ENCODE measurements at places on chromosomes 2 and 18.
A peak's percentile ranks its signal among the peaks of the same experiment; 100 is the strongest.

GRCh38 chr2:182379241-182379640 is 47.6 kb downstream of the PDE1A start:
- no peak for DNase-seq

- no peak for DNase-seq
These were observed 18.8 kb upstream of the MAP3K20 start for GRCh38 chr2:173056705-173057364.

DNA sequence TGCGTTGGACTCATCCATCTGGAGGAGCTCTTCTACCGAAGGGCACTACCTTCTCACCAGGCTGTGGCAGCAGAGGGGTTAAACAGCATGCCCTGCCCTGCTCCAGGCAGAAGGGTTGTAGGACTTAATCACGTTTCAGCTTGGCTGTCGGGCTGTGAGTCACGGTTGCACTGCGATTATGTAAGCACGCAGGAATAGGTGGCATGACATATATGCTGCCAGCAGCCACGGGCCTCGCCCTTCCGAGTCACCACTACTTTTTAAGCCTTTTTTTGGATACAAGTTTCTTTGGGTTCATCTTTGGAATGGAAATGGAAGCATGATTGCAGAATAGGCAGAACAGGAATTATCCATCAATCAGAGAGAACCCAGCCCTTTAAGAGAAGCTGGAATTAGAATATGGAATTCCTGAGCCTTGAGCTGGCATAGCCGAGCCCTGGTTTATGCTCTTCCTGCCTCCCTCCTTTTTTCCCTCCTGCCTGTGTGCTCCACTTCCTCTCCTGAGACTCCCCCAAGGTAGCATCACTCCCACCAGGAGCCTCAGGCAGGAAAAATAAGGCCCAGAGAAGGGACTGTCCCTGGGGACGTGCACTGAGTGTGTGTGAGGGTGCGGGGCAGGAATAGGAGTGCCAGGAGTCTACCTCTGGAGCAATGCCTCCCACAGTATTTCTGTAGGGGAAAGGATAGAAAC is 86.8 kb downstream of the SEMA4F start:
- peak; percentile 59 for DNase-seq

DNA sequence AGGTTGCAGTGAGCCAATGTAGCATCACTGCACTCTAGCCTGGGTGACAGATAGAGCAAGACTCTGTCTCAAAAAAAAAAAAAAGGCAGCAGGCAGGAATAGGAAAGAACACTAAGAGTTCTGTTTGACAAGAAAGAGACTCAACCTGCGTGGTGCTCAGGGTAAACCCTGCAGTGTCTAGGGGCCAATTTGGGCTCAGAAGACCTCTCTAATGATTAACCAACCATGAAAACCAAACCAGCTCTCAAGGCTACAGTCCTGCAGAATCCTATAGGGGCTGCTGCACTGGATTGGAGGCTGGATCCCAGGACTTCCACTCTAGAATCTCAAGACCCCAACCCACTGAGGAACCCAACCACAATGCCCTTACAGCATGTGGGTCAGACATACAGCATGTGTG is 2.4 kb downstream of the TRABD2A start:
- DNase-seq, result no peak

Measured in urinary bladder (tissue), 4 donors.